ENCODE measurements at places on chromosomes 4 and X. TPM values are rescaled to one million over a fixed set of nuclear protein-coding genes. Genes with fewer than 3 reads are reported as not detected.

DNA sequence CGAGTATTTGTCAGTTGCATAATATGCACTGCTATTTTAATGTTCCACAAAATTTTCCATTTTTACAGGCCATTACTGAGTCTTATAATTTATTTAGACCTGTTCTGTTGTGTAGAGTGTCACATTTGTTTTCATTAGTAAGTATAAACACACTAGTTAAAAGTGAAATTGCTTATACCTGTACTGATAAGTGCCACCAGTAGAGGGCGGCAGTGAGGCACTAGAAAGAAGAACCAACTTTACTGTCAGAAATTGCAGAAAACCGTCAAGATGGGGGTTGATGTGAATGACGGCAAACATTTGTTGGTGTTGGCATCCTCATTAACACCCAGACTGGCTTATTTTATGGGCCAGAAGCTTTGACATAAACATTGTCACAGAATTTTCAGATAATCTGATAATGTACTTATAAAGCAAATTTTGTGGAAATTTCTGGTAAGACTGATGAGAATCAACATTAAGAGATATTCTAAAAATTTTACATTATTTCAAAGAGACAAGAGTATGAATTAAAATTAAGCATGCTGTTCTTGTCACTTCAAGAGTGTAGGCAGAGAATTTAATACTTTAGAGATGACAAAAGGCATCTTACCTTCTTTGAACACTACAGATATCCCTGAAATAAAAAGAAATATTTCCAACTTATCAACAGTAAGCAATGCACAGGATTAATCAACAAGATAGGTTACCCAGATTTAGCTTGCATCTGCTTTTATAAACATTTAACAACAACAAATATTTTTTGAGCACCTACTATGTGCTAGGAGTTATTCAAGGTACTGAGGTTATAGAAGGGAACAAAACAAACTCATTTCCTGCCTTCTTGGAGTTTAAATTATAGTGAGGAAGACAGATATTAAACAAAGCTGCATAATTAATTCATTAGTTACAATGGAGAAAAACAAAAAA is 24.9 kb downstream of the ALPK1 start:
- peak; percentile 25 for DNase-seq

DNA sequence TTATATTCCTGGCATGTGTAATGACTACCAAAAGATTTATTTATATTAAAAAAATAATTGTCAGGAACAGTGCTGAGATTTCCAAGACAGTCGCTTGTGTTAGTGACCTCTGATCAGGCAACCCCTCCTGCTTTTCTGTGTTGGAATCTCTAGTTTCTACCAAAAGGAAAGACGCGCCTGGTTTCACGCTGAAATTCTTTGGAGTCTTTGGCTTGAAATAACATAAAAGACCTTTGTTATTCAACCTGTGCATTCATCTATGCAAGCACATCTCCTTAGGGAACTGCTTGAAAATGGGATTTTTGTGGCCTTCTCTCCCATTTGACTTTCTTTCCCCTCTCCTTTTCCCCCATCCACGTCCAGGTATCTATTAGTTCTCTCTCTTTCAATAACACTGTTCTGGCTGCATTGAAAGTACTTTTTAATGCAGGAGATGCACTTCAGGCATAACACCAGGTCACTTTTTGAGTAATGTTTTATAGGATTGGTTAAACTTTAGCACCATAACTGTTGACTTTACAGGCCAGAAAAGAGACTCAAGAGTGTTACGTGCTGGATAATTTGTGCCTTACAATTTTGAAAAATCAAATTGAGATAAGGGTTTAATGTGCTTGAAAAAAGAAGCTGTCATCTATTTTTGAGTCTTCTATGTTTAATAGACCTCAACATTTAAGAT is 172.7 kb downstream of the GPAT3 start:
- DNase-seq = no peak

DNA sequence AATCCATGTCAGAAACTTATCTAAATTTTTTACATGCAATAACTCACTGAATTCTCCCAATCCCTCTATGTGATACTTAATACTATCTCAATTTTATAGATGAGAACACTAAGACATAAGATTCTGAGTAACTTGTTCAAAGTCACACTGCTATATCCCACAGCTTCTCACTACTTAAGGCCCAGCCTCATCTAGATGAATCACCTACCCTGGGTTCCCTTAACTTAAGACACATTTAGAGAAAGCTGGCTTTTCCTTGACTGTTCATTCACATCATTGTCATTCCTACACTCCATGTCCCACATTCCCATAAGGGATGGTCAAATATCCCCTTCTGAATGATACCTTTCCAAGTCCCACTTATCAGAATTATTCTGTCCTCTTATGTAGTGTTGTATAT is 21.0 kb downstream of the TNIP3 start:
- DNase-seq = no peak

DNA sequence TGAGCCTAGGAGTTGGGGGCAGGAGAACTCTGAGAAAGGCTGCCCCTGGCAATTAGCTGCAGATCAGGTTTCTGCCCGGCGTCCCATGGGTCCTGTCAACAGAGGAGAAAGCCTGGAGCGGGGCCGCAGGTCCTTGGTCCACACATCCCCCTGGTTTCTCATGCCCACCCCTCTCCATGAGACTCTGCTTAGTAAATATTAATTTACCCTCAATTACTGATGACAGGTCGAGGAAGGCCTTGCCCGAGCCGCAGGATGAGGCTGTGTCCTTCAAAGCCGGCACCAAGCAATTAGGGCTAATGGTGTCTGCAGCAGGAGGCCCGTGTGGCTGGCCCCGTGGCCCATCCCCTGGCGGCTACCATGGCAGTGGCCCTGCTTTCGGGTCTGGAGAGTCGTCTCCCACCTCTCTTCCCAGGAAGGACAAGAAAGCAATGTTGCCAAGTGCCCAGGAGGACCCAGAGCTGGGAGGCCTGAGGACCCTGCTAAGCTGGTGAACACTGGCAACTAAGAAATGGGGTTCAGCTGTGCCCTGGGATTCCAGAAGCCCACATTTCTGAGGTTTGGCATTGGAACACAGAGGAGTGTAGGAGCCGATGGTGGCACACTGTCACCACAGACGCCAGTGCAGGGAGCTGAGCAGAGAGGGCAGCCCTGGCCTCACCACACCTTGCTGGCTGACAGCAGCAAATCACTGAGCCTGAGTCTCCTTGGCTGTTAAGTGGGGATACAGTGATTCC is 114.6 kb downstream of the CPZ start:
- DNase-seq = no peak

DNA sequence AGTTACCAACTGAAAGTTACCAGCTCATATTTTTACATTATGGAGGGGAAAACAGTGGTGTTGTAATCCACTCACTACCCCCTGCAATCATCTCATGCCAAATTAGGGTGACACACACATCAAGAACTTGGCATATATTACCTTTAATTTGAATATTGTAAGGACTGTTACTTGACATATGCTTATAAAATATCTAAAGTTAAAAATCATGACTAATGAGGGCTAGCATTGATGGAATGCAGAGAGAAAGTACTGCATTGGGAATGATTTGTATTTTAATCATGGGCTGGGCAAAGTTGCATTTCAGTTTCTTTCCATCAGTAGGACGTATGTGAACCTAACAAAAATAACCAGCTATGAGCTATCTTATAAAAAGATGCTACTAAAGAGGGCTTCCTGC is 517.5 kb upstream of the GRIA3 start:
- DNase-seq = no peak

The GYPB gene
- total RNA-seq = not detected

The COL25A1 gene
- total RNA-seq = 0.74 TPM

The FATE1 gene
- total RNA-seq = not detected

The CTAG2 gene
- 3.8 TPM for total RNA-seq
